Stimulated activated CD8-positive, alpha-beta memory T cell treated with anti-CD3 and anti-CD28 coated beads, Interleukin-4, amount 100 ng/mL, for 4 hours (primary cell): ENCODE measurements at places on chromosomes 5 and 9.

- no peak for DNase-seq
These were observed 2.5 kb downstream of the TGFBR1 start for GRCh38 chr9:99107421-99107820.

DNA sequence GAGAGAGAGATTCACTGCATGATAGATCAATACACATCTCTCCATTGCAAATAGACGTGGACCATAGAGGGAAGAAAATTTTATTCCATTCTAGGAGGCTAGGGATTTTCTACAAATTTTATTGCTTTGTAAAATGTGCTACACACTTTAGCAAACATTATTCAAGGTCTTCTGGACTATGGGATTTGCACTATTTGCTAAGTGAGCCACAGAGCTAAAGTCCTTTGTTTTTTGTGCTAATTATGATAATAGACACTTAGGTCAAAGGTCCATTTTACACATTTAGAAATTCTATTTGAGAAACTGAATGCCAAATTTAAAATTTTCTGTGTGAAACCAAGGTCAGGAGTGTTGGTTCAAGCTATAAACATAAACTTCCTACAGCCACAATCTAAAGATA is 672.3 kb downstream of the LRRC70 start:
- DNase-seq: no peak

DNA sequence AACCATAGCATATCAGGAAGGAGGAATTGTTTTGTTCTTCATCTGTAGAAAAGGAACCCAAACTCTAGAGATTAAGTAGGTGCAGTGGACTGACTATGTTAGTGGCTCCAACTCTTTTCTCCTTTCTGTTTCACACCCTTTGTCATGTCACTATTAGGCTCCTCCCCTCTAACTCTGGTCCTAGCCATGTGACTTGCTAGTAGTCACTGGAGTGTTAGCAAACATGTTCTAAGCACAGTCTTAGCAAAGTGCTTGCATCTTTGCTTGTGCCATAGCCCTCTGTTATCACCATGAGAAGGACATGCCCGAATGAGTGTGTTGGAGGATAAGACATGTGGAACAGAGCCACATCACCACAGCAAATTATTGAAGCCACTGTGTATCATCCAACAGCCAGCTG is 55.4 kb upstream of the PPP3R2 start:
- DNase-seq: no peak

GRCh38 chr5:31335456-31335855 is 142.0 kb downstream of the CDH6 start:
- DNase-seq: no peak

DNA sequence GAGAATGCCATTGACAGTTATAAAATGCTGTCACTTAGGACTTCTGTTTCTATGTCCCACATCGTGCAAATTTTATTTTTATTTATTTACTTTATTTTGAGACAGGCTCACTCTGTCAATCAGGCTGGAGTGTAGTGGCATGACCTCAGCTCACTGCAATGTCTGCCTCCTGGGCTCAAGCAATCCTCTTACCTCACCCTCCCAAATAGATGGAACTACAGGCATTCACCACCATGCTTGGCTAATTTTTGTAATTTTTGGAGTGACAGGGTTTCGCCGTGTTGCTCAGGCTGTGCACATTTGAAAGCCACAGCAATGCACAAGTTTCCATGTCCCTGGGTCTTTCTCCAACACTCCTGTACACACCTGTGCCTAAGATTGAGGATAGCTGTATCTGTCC is 51.8 kb downstream of the ADAMTS16 start:
- no peak for DNase-seq

DNA sequence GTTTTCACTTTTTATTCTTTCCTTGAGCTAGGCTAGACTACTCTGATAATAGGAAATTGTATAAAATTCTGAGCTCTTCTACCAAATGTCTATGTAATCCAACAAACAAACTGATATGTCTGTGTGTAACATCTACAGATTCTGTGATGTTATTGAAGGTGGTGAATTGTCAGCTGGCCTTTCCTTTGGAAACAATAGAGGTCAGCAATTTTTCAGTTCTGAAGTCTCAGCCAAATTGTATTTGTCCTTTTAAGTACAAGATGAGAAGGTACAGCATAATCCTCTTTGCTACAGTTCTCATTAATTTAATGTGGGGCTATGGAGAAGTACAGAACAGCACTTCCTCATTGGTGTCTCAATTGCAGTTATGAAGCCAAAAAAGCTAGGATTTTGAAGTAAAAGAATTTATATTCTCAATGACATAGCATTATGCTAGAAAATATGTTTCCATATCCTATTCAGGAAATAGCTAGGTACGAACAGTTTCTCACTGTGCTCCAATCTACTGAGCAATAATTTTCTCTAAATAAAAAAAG is 198.0 kb downstream of the HINT1 start:
- no peak for DNase-seq

GRCh38 chr5:104045987-104046386 is 483.4 kb upstream of the NUDT12 start:
- DNase-seq: no peak

DNA sequence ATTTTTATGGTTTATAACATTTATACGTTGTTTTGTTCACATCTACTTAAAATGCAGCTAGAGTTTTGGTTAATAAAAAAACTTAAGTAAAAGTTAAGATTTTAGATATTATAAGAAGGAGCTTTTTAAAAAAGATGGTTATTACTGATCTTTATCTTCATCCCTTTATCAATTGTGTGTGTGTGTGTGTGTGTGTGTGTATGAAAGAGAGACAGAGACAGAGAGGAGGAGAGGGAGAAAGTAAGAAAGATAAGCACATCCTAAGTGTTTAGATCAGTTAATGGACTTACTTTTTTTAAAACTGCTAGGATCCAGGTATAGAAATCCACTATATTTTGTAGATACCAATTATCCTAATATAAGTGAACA is 45.8 kb upstream of the RICTOR start:
- no peak for DNase-seq

DNA sequence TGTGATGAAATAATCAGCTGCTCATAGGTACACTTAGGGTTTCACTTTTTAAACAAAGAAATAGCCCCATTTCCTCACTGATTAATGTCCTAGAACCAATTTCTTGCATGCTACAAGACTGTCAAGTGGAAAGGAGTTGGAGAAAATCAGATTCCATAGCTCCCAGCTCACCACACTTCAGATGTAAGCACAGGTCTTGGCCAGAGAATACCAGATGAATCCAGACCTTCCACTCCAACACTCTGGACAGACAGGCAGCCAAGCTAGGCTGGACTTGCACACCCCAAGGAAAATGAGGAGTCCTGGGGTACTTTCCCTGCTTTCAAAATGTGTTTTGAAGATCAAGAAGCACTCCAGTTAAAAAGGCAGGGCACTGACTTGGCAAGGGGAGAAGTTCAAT is 68.5 kb downstream of the KLHL3 start:
- no peak for DNase-seq

DNA sequence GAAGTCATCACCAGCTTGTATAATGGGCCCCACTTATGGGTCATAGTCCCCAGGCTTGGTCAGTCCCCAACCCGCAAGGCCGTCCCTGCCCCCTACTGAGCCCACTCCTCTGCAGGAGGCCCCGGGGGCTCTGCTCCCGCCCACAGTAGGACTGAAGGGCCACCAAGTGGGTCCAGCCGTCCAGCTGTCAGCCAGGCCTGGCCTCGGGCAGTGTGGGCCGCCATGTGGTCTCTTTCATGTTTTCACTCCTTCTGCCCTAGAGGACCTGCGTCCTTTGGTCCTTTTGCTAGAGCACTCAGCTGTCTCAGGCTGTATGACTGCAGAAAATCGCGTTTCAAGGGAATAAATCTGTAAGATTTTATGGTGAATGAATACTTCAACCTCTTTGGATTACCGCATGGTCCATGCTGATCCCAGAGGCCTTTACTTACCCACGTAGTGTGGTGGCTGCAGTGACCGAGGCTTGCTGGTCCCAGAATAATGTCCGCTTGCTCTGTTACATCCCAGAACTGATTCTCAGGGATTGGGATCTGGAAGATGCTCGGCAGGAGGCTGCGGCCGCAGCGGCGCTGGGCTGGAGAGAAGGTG is 105.7 kb upstream of the FAM120A start:
- no peak for DNase-seq

- no peak for DNase-seq
These were observed 6.0 kb downstream of the RPL37 start for GRCh38 chr5:40828690-40829661.

- DNase-seq: no peak
These were observed 62.8 kb upstream of the CPEB4 start for GRCh38 chr5:173825215-173825865.

GRCh38 chr9:69885474-69885929 is 64.9 kb downstream of the CFAP95 start:
- DNase-seq: no peak

DNA sequence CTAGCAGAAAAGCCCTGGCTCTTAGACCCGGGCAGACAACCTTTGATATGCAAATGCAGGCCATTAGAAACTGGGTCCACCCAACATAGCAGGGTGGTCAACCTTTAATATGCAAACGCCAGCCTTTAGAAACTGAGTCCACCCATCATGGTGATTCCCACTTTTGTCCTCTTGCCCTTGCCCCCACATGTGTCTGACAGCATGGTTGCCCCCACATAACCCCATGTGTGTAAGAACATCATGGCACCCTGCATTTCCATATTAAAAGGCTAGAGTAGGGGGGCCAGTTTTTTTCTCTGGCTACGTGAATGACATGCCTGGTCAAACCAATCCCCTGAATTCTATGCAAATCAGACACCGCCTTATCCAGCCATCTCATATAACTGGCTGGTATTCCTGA is 273.2 kb upstream of the PRDM9 start:
- no peak for DNase-seq

DNA sequence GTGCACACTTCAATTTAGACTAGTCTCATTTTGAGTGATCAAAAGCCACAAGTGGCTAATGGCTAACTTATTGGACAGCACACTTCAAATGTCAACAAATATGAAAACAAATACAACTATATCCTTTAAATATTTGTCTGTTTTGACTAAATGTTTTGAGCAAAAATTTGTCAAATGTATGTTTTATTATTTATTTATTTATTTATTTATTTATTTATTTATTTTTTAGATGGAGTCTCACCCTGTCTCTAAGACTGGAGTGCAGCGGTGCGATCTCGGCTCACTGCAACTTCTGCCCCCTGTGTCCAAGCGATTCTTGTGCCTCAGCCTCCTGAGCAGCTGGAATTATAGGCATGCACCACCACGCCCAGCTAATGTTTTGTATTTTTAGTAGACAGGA is 1392.1 kb upstream of the WWC1 start:
- no peak for DNase-seq

DNA sequence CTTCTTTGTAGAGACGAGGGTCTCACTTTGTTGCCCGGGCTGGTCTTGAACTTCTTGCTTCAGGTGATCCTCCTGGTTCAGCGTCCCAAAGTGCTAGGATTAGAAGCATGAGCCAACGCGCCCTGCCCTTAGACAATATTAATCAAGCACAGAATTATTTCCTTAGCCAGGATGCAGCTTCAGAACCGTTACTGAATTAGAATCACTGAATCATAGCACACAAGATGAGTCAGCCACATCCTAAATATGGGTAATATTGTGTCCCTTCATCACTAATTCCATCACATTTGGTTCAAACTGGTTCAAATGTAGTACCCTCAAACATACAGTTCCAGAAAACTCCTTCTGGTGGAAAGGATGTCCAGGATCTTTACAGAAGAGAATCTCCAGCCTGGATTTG is 82.7 kb downstream of the BNC2 start:
- no peak for DNase-seq

DNA sequence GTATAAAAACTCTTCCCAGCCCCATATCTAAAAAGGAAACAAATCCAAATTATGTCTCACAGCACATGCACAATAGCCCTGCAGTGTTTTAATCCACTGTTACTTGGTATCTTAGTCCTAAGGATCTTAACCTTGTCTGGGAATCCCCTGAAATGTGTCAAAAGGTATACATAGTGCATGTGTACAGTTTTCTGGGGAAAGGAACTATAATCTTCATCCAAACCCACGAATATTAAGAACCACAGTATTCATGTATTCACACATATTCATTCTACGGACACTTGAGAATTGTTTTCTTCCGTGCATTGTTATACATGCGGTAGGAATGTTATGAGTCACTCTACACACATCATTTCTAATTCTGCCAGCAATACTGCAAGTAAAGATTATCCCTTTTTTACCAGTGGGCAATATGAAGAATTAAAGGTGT is 47.8 kb upstream of the SNX2 start:
- DNase-seq: no peak

GRCh38 chr5:139088024-139088423 is 110.1 kb downstream of the SIL1 start:
- DNase-seq: no peak

GRCh38 chr5:98749046-98749445 is 24.4 kb upstream of the RGMB start:
- no peak for DNase-seq

- no peak for DNase-seq
These were observed 2.8 kb downstream of the HNRNPK start for GRCh38 chr9:83977196-83977595.

GRCh38 chr9:89803403-89803802 is 198.6 kb downstream of the GADD45G start:
- no peak for DNase-seq

DNA sequence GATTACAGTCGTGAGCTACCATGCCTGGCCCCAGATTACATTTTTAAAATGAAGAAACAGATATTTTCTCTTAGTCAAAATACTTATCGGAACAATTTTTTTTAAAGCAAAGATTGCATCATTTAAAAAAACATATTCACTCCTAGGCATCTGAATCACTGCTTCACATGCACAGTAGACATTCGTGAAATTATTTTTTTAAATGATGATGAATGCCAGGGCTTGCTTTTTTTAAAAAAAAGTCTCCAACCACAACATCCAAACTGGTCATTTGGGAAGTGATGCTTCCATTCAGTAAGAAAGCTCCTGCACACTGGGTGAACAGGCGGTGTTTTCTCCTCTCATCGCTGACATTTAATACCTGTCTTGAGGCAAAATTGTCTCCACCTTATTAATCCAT is 223.0 kb upstream of the DMRT1 start:
- DNase-seq: no peak

- DNase-seq: no peak
These were observed 38.2 kb downstream of the ZDHHC11B start for GRCh38 chr5:746258-746761.

GRCh38 chr5:119343052-119343451 is 12.8 kb upstream of the TNFAIP8 start:
- DNase-seq: no peak

GRCh38 chr5:133859073-133859472 is 109.4 kb downstream of the C5orf15 start:
- no peak for DNase-seq

DNA sequence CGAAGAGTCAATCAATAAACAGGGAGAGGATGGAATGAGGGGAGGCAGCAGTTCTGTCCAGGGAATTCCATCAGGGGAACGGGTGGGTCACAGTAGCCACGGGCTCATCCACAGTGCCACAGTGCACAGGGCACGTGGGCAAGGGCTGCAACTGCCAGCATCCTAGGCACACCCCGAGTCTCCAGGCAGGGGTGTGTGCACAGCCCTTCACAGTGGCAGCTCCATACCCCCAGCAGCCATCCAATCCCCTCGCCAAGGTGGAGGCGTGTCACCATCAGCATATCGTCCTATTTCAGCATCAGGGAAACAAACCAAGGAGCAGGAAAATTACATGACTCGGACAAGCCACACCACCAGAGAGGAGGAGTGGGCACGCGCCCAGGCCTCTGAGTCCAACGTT is 133.6 kb downstream of the ADAMTS2 start:
- no peak for DNase-seq
